Hippocampal formation (tissue), 2 donors: ENCODE measurements at places on chromosomes 5 and 9.

DNA sequence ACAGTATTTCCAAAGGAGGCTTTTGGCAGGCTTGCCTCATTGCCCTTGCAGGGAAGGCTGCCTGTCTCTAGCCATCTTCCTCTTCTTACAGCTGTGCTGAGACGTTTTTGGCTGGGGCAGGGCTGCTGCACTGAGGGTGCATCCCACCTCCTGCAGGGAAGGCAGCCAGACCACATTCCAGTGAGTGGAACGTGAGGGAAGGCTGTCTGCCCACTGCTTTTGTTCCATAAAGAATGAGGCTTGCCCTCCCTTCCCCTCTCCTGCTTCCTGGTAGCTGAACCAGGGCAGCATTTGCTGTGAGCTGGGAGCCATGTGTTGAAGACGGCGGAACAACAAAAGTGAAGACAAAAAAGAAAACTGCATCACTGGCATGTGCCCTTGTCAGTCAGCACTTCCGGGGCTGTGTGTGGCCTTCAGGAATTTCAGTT lies 16.8 kb downstream of the MGAT1 start:
- no peak for DNase-seq

GRCh38 chr9:82128011-82128696 lies 139.6 kb downstream of the SPATA31D1 start:
- peak; percentile 11 for DNase-seq

- DNase-seq = no peak
Observed at GRCh38 chr9:14908295-14909180, 1.7 kb downstream of the FREM1 start.

GRCh38 chr9:99954819-99955218 lies 48.4 kb downstream of the STX17 start:
- DNase-seq = no peak

- DNase-seq = peak; percentile 2
Observed at GRCh38 chr5:174327317-174327864, 281.9 kb downstream of the NSG2 start.
